ENCODE measurements at places on chromosomes 7 and 10. TPM values are rescaled to one million over a fixed set of nuclear protein-coding genes. Genes with fewer than 3 reads are reported as not detected.

DNA sequence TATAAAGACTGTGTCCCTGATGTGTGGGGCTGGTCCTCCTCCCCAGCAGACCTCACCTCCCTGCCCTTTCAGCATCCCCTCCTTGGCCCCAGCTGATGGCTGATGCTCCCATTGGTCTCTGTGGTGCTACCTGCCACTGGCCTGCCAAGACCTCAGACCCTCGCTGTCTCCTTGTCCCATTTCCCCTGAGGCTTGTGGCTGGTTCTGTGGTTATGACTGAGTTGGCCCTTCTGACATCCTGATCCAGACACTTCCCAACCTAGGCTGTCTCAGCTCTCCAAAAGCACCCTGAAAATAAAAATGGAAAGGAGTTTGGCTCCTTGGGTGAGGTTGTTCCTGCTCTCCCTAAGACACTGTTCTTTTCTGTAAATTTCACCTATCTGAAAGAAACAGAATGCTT is 214.2 kb downstream of the RPS24 start:
- DNase-seq: no peak
- no peak overlapping the region for H3K4me3 ChIP-seq
- H3K4me1 ChIP-seq: peaks cover 4% of the 10 kb centered on the region
- no peak overlapping the region for H3K27ac ChIP-seq

DNA sequence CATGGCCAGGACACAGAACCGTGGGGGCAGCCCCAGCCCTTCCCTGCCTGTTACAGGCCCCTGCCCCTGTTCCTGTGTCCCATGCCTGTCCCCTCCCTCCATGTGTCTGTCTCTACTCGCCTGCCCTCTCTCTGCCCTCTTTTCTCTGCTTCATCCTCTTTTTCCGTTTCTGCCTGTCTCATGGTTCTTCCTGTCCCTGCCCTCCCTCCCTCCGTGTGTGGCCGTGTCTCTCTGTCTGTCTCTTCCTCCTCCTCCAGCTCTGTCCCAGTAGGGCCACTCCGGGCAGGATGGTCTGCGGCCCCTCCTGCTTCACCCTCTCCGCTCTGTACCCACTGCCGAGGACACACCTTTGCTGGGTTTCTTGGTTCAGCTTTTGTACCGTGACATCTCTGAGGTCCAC is 137.4 kb downstream of the FAM53B start:
- no peak for DNase-seq
- H3K36me3 ChIP-seq: no peaks in the 10 kb centered on the region
- H3K4me3 ChIP-seq: no peak overlapping the region
- peaks cover 12% of the 10 kb centered on the region for H3K4me1 ChIP-seq

DNA sequence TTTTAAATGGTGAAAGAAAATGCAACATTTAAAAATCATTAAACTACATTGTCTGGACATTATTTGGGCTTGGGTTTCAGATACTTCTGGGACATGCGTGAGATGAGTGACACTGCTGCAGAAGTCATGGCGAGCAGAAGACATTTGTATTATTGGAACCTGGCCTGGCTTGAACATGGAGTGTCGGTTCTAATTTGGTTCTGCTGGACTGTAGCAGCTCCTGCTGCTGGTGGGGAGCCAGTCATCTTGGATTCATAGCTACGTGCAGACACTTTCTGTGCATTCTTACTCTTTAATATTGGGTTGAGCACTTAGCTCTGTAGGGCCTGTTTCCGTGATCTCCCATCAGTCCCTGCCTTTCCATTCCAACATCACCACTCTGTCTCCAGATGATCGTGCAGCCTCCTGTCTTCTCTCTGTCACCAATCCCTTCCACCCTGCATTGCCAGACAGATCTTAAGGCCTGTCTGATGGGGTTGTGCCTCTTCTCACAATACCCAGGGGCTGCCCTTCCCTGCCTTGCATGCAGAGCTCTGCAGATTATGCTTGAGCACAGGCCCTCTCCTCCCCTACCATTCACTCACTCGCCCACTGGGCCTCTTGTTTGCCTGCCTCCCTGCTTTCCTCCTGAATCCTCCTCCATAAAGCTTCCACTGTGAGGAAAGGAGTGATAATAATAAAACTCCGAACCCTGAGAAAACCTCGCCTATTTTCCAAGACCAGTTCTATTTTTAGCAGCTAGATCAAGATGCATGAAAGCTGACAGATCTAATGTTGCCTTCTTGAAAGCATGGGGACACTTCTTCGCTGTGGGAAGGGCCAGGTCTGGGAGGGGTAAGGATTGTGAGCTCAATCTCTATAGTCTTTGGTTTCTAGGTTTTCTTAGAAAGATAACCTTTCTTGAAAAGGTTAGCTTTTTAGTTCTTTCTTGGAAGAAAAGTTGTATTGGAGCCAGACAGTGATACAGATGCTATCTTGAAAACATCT is 32.9 kb downstream of the CELF2 start:
- no peak for DNase-seq
- H3K4me3 ChIP-seq: no peak overlapping the region
- H3K4me1 ChIP-seq: no peaks in the 10 kb centered on the region

DNA sequence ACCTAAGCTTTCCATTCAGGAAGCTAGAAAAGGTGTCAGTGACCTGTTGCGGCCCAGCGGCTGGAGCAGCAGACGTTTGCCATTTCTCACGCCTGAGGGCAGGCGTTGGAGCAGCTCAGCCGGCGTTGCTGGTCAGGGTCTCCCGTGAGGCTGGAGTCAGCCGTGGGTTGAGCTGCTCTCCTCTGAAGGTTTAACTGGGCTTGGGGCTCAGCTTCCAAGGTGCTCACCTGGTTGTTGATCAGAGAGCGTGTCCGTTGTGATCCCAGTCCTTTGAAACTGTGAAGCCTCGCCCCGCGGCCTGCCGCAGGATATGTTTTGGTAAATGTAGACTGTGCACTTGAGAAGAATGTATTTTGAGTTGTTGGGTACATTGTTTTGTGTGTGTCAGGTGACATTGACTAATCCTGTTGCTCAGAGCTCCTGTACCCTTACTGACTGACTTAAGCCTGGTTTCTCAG is 20.6 kb upstream of the PWWP2B start:
- no peak overlapping the region for H3K27ac ChIP-seq
- no peaks in the 10 kb centered on the region for H3K27me3 ChIP-seq
- no peak overlapping the region for H3K4me3 ChIP-seq
- no peaks in the 10 kb centered on the region for H3K36me3 ChIP-seq

- H3K27me3 ChIP-seq: peaks cover 4% of the 10 kb centered on the region
- no peak overlapping the region for H3K27ac ChIP-seq
- no peaks in the 10 kb centered on the region for H3K4me1 ChIP-seq
- no peak for DNase-seq
- H3K4me3 ChIP-seq: no peak overlapping the region
- no peaks in the 10 kb centered on the region for H3K36me3 ChIP-seq
These were observed 46.4 kb upstream of the LEP start for GRCh38 chr7:128194533-128195282.

DNA sequence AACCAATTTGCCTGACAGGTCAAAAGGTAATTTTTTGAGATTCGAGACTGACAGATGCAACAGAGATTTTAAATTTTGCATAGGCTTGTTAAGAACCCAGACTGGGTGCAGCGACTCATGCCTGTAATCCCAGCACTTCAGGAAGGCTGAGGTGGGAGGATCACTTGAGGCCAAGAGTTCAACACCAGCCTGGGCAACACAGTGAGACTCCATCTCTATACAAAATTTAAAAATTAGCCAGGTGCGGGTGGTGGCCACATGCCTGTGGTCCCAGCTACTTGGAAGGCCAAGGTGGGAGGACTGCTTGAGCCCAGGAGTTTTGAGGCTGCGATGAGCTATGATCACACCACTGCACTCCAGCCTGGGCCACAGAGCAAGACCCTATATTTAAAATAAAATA is 34.6 kb downstream of the AMZ1 start:
- no peak overlapping the region for H3K4me3 ChIP-seq
- no peaks in the 10 kb centered on the region for H3K27me3 ChIP-seq
- H3K27ac ChIP-seq: no peak overlapping the region
- H3K4me1 ChIP-seq: peaks cover 30% of the 10 kb centered on the region

DNA sequence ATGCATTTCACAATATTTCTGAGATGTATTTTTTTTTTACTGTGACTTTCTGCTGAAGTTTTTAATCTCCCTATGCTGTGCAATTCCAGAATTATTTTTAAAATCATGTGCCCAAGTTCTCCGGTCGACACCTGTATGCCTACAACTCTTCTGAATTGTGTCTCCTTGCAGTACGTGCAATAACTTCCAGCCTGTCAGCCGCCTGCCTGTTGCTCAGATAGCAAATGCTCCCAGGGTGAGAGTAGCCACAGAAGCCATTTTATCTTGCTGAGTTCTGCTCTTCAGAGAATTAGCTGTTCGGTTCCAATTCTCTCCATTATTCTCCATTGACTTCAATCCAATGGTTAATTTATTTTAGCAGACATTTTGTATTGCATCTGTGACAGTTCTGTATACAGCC is 188.3 kb downstream of the CDC14C start:
- no peaks in the 10 kb centered on the region for H3K4me1 ChIP-seq
- H3K27ac ChIP-seq: no peak overlapping the region
- DNase-seq: no peak
- H3K4me3 ChIP-seq: no peak overlapping the region
- no peaks in the 10 kb centered on the region for H3K27me3 ChIP-seq

The SERPINE1 gene
- not detected for polyA plus RNA-seq

The PDLIM1 gene
- polyA plus RNA-seq: 7.3 TPM

The TMEM60 gene
- polyA plus RNA-seq: 23.2 TPM

The AKR1C1 gene
- 0.08 TPM for polyA plus RNA-seq

- DNase-seq: peak; percentile 63
- no peaks in the 10 kb centered on the region for H3K36me3 ChIP-seq
- H3K4me3 ChIP-seq: peak overlapping the region; percentile 57
- peak overlapping the region; percentile 64 for H3K27ac ChIP-seq
- H3K27me3 ChIP-seq: no peaks in the 10 kb centered on the region
- peaks cover 52% of the 10 kb centered on the region for H3K4me1 ChIP-seq
These were observed 732 bp downstream of the FAM53B start for GRCh38 chr10:124743191-124744101.

The SPDYE16 gene
- polyA plus RNA-seq: 0.21 TPM

DNA sequence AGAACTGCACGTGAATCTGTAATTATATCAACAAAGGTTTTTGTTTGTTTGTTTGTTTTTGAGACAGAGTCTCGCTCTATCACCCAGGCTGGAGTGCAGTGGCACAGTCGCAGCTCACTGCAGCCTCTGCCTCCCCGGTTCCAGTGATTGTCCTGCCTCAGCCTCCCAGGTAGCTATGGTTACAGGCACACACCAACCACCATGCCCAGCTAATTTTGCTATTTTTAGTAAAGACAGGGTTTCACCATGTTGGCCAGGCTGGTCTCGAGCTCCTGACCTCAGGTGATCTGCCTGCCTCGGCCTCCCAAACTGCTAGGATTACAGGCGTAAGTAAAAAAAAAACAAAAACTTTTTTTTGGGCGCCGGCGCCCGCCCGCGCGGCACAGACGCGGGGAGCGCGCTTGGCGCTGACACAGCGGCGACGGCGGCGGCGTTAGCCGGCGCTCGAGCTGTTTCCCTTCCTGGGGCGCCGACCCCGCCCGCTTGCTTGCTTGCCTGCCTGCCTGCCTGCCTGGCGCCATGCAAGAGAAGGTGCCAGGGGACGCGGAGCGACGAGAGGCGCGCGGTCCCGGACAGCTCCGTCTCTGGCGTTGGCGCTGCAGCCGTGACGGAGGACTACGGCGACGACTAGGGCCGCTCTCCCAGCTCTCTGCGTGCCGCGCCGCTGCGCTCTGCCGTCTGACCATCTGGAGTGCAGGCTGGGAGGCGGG is 171.4 kb upstream of the NUPR2 start:
- no peak for DNase-seq
- H3K4me1 ChIP-seq: no peaks in the 10 kb centered on the region
- no peaks in the 10 kb centered on the region for H3K36me3 ChIP-seq
- no peak overlapping the region for H3K27ac ChIP-seq

DNA sequence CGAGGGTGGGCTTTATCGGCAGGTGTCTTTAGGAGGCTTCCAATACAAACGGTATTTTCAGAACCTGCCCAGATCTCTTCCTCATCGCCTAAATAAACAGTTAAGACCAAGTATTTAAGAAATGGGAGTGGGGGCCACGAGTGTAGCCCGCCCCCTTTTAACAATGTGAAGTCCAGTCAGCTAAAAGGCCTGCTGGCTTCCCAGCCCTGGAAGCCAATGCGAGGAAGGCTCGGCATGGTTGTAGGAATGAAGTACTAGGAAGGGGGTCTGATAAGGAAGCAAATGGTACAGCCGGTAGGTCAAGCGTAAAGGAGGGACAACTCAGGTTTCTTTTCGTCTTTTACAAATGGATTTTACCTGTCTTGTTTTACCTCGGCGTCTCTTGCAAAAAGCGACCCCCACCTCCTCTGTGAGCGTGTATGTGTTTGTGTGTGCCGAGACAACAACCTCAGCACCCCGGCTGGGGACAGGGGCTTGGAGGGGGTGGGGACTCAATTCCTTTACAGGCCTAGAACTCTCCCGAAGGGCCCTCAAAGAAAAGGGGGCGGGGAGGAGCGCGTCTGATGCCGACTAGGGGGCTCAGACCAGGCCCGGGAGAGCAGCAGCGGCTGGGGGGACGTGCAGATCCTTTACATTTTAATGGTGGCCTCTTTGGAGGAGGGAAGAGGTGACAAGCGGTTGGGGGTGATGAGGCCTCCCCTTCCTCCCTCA is 147.6 kb downstream of the GPR85 start:
- DNase-seq: peak; percentile 56
- peaks cover 40% of the 10 kb centered on the region for H3K4me1 ChIP-seq
- H3K27ac ChIP-seq: peak overlapping the region; percentile 46
- no peaks in the 10 kb centered on the region for H3K27me3 ChIP-seq

GRCh38 chr10:117442944-117443685 is 67.9 kb upstream of the PDZD8 start:
- no peaks in the 10 kb centered on the region for H3K27me3 ChIP-seq
- peak; percentile 18 for DNase-seq
- no peaks in the 10 kb centered on the region for H3K36me3 ChIP-seq

- no peak for DNase-seq
- no peak overlapping the region for H3K4me3 ChIP-seq
- peaks cover 35% of the 10 kb centered on the region for H3K4me1 ChIP-seq
- H3K27ac ChIP-seq: no peak overlapping the region
- no peaks in the 10 kb centered on the region for H3K27me3 ChIP-seq
These were observed 326.2 kb downstream of the FRMD4A start for GRCh38 chr10:14004536-14004935.

GRCh38 chr10:13001041-13001886 is at the start of gene CCDC3:
Gene CCDC3, minus strand, starts transcription at chr10:13001713. Its CDS starts 143 bp downstream, at chr10:13001570.
- peaks cover 10% of the 10 kb centered on the region for H3K27me3 ChIP-seq
- H3K36me3 ChIP-seq: no peaks in the 10 kb centered on the region
- DNase-seq: no peak
- no peaks in the 10 kb centered on the region for H3K4me1 ChIP-seq

- H3K27me3 ChIP-seq: no peaks in the 10 kb centered on the region
- no peaks in the 10 kb centered on the region for H3K4me1 ChIP-seq
- DNase-seq: no peak
- no peak overlapping the region for H3K4me3 ChIP-seq
These were observed 258.0 kb upstream of the SP4 start for GRCh38 chr7:21169667-21170580.

- no peak overlapping the region for H3K4me3 ChIP-seq
- no peaks in the 10 kb centered on the region for H3K4me1 ChIP-seq
- no peaks in the 10 kb centered on the region for H3K36me3 ChIP-seq
These were observed 209.7 kb downstream of the SKIDA1 start for GRCh38 chr10:21315645-21316220.

The H2BK1 gene
- not detected for polyA plus RNA-seq

GRCh38 chr7:2971914-2972834 is 71.5 kb downstream of the CARD11 start:
- no peak overlapping the region for H3K4me3 ChIP-seq
- no peaks in the 10 kb centered on the region for H3K4me1 ChIP-seq

The NAT16 gene
- polyA plus RNA-seq: not detected

- H3K4me1 ChIP-seq: peaks cover 35% of the 10 kb centered on the region
- peak; percentile 11 for DNase-seq
- peak overlapping the region; percentile 66 for H3K27ac ChIP-seq
These were observed 65.9 kb downstream of the CREB3L2 start for GRCh38 chr7:137935884-137936508.

Measured in CD4-positive, alpha-beta memory T cell (primary cell).